Caco-2 (cell line): ENCODE measurements at places on chromosomes 6 and 20.
A peak's percentile ranks its signal among the peaks of the same experiment; 100 is the strongest.

- no peak for DNase-seq
These were observed 243.8 kb downstream of the PLCB1 start for GRCh38 chr20:8375898-8376297.

- DNase-seq, result no peak
These were observed 742.4 kb upstream of the CHD6 start for GRCh38 chr20:42360621-42361020.

DNA sequence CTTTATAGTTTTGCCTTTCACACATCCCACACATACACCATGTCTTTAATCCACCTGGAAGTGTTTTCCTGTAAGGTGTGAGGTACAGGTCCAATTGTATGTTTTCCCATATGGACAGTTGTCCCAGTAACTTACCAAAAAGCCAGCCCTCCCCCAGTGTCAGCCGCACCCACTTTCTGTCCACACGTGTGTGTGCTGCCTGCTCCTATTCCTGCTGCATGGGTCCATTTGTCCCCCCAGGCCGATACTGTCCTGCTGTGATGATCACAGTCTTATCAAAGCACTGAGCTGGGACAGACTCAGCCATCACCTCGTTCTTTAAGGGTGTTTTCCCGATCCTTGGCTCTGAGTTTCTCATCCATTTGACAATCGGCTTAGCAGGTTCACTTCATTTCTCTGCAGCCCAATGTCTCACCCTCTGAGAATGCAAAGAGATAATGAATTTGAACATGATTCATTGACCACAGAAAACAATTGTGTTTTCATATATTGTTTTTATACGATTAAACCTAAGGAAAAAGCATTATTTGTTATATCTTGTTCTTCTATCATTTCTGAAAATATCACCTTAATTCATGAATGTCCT is 9.6 kb downstream of the VSX1 start:
- DNase-seq, result no peak

DNA sequence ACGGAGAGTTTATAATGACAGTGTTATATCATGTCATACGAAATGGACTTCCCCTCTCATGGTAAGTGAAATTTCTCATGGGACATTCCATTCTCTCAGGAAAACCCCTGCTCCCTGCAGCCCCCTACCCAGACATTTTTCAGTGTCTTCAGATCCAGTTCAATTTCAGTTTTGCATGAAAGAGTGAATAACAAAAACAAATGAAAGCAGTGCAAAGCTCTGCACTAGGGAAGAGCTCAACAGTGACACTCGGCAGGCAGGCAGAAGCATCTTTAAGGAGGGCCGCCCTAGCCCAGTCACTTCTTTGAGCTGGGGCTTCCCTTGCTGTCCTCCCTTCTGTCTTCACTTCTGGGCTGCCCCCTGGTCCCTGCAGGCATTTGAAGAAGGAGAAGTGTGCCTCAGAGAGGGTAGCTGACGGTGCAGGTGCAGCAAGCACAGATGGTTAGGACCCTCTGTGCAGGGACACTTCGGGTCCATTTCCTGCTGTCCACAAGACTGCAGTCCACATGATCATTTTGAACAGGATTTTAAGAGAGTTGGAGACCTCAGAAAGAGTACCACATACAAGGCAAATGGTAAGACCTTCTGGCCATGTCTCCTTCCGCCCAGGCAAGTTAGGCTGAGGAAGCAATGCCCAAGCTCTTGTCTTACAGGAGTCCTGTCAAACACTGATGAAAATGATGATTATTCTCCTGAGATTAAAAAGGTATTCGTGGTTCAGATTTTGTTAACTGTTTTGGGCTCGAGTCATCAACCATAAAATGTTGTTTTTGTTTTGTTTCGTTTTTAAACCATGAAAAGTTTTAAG is 5.4 kb upstream of the DUSP22 start:
- no peak for DNase-seq

- no peak for DNase-seq
These were observed 19.6 kb upstream of the TRAM2 start for GRCh38 chr6:52596371-52597028.

DNA sequence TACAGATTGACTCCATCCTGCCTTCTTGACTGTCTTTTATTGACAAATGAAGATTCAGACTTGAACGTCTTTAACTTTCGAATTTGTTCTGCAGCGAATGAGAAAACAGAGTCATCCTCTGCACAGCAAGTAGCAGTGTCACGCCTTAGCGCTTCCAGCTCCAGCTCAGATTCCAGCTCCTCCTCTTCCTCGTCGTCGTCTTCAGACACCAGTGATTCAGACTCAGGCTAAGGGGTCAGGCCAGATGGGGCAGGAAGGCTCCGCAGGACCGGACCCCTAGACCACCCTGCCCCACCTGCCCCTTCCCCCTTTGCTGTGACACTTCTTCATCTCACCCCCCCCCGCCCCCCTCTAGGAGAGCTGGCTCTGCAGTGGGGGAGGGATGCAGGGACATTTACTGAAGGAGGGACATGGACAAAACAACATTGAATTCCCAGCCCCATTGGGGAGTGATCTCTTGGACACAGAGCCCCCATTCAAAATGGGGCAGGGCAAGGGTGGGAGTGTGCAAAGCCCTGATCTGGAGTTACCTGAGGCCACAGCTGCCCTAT is 12.2 kb downstream of the BRD2 start:
- no peak for DNase-seq

- peak; percentile 55 for DNase-seq
These were observed 13.3 kb downstream of the GRM4 start for GRCh38 chr6:34132486-34133185.

- peak; percentile 64 for DNase-seq
These were observed at the start of gene ACSS1 for GRCh38 chr20:25058051-25058846. TSS of gene ACSS1 (minus strand) at chr20:25058139. CDS start at chr20:25058102, 37 bp downstream.

DNA sequence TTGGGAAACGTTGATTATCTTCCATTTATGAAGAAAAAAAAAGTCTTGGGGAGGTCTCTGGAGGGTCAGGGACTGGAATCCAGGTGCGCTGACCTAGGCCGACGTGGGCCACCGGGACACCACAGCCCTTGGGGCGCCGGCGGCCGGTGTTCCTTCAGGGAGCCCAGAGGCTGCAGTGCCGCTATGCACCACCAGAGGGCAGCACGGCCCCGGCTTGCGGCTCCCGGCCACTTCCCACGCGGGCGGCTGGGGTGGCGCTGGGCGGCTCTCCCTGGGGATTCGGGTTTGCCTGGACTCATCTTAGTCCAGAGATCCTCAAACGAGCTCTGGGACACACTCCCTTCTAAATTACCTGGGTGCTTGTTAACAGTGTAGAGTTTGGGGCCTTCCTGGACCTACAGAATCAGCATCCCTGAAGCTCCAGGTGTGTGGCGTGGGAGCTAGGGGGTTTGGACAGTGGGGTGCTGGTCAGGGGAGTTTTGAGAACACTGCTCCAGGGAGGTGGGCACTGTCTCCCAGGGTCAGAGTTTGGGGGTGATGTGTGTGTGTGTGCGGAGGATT is 23.0 kb upstream of the GTSF1L start:
- peak; percentile 98 for DNase-seq

- DNase-seq, result no peak
These were observed 228.0 kb downstream of the DLL1 start for GRCh38 chr6:170062915-170063241.

GRCh38 chr6:113755449-113756289 is 101.5 kb upstream of the MARCKS start:
- no peak for DNase-seq

DNA sequence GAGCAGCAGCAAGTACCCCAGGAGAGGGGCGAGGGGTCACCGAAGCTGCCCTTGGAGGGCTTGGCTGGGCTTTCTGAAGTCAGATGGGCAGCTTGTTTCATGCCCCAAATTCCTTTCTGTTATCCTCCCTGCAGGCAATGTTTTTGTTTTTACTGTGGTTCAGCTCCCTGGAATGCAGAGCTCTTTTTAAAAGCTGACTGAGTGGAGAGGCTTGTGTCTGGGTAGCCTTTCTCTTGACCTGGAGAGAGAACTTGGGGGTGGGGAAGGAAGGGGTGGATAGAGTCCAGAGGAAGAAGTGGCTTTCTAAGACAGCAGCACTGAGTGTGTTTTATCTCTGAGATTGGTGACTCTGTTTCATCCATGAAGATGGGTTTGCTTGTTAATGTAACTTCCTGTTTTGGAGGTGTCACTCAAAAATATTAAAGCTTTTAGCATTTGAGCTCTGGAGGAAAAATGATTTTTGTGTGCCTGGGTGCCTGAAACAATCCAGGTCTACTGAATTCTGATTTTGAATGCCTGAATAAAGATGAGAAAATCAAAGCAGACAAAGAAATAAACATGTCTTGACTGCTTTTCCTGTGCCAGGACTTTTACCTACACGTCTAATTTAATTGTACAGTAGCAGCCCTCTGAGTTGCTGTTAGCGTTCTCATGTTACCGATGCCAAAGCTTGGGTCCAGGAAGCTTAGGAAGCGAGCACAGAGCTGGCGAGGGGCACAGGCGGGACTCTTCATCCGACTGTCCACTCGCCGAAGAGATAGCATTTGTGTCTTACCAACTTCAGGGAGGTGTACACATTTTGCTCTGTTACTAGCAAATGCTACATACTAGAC is 78.2 kb upstream of the EEF1E1 start:
- DNase-seq, result peak; percentile 50

DNA sequence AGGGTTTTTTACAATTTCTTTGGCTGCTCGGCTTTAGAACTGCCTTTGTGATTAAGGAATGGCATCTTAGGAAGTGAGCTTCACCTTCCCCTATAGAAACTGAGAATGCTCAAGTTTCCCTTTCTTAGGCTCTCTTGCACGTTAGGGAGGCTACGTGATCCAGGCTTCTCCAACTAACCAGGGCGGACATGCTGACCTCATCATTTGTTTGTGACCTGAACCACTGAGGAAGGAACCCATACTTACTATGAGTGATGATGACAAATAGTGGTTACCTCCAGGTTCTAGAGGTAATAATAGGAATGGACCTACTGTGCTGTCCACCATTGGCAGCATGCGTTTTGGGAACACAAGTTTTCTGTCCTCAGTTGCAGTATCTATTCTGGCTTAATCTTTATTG is 645.8 kb downstream of the C6orf118 start:
- no peak for DNase-seq

GRCh38 chr20:445514-446336 is 16.6 kb downstream of the TBC1D20 start:
- DNase-seq, result no peak

DNA sequence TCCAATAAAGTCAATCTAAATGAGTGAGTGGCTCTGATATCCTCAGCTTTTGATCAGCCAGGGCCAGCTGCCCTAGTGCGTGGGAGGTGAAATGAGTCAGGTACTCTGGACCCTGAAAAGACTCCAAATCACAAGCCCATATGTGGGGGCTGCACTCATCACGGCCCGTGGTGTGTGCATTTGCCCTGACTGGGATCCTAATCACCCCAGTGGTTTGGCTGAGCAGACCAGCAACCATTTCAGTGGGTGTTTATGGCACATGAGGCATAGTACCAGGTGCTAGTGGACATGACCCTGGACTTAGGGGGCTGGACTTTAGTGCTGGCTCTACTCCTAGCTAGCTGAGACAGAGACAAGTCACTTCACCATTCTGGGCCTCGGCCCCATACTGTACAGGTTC is 39.4 kb downstream of the SCML4 start:
- DNase-seq, result no peak

GRCh38 chr20:23587631-23588030 is 18.1 kb downstream of the CST9 start:
- DNase-seq, result no peak

DNA sequence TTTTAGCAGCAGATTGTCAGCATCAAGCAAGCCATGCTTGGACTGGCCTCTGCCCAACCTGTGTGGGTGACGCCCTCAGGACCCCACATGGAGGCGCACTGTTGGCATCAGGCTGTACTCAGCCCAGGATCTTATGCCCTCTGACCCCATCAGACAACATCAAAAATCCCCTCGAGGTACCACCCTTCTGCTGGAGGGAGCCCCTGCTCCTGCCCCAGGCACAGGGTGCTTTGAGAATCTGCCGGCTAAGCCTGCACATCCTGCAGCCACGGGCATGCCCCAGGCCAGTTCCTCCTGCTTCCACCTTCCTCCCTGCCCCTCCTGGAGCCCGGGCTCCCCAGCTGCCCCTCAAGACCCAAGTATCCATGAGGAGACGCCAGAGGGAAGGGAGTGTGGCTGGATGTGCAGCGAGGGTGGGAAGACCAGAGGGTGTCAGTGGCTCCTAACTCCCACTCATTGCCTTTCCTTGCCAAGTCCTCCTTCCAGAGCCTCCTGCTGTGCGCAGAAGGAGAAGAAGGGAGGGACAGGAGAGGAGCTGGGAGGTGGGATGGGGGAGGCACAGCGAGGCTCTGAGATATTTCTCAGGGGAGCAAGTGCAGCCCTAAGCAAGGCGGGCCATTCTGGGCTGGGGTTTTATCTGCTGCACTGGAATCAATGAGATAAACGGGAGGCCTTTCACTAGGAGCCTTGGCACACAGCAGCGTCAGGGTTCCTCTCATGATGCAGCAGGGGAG is 77.4 kb upstream of the CST7 start:
- no peak for DNase-seq

GRCh38 chr6:138250053-138250452 is 31.8 kb upstream of the PBOV1 start:
- no peak for DNase-seq

- no peak for DNase-seq
These were observed 19.7 kb upstream of the HTR1B start for GRCh38 chr6:77482981-77483380.

DNA sequence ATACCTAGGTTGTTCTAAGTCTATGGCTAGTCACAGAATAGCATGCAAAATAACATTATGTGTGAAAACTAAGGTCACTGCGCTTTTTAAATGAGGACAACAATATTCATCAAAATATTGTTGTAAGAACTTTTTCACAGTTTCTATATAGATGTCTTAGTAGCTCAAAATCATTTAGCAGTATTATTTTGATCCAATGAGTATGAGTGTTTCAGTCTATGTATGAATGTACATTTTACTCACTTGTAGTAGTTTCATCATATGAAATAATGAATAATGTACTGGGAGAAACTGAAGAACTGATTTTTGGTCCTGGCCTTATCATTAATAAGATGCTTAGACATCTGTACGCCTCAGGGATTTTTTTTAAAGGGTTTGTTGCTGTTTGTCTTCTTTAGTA is 16.5 kb upstream of the TMEM30A start:
- DNase-seq, result no peak

- no peak for DNase-seq
These were observed 273.6 kb downstream of the PACRG start for GRCh38 chr6:163001330-163001729.

DNA sequence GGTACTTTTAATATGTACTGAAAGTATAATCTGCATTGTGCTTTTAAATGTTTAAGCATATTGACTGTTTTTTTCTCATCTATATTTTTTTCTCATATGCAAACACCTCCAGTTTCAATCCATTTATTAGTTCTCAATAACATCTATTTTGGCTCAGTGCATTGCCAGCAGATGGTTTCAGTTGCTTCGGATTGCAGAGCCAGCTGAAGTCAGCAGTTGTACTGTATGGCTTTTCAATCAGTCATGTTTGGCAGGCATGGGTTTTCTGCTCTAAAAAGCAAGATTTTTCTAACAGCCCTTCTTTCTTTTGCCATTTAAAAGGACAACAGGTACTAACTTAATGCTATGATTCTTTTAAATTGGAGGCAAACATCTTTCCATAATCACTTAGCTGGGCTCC is 121.2 kb downstream of the CD109 start:
- no peak for DNase-seq
